ENCODE measurements at places on chromosomes 12 and 14.

DNA sequence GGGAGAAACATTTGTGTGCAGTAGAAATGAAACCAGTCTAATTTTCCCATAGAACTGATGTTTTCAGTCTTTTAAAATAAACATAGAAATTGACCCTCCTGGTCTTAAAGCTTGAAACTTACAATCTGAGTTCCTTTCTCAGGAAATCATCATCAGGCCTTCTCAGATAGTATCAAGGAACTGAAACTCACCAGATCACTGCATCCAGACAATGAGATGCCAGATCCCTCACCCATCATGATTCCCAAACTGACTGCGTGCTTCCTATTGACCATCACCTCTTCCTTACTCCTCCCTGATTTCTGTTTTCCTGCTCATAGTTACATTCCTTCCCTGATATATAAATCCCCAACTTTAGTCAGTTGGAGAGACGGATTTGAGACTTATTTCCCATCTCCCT, 195.0 kb upstream of the AMIGO2 start:
- no peak for DNase-seq

GRCh38 chr14:71629765-71630492, 302.3 kb upstream of the RGS6 start:
- no peak for DNase-seq

GRCh38 chr12:67921286-67921685, 68.0 kb upstream of the IFNG-AS1 start:
- DNase-seq = no peak

GRCh38 chr12:126447346-126447745, 1382.1 kb downstream of the AACS start:
- no peak for DNase-seq

DNA sequence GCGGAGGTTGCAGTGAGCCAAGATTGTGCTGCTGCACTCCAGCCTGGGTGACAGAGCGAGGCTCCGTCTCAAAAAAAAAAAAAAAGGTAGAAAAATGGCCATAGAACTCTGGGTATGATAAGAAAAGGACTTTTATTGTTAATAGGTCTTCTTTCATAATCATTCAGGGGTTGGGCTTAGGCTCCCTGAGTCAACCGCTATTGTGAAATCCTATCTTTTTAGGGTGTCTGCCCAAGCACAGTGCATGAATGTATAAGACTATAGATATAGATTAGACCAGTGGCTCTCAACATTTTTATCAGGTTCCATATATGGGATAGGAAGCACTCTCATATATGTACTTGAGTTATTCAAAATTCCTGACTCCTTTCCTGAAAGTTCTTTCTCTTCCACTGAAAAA, 48.7 kb upstream of the USP15 start:
- DNase-seq = no peak

DNA sequence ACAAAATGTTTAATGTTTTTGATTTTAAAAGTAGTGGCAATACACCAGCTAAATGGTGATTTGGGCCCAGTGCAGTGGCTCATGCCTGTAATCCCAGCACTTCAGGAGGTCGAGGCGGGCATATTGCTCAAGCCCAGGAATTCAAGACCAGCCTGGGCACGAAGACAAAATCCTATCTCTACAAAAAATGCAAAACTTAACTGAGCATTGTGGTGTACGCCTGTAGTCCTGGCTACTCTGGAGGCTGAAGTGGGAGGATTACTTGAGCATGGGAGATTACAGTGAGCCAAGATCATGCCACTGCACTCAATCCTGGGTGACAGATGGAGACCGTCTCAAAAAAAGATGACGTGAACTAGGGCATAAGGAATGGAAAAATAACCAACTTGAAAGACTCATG, 4.7 kb downstream of the RPL36AL start:
- DNase-seq = no peak

GRCh38 chr12:54683398-54683797, 35.2 kb upstream of the DCD start:
- DNase-seq = no peak

DNA sequence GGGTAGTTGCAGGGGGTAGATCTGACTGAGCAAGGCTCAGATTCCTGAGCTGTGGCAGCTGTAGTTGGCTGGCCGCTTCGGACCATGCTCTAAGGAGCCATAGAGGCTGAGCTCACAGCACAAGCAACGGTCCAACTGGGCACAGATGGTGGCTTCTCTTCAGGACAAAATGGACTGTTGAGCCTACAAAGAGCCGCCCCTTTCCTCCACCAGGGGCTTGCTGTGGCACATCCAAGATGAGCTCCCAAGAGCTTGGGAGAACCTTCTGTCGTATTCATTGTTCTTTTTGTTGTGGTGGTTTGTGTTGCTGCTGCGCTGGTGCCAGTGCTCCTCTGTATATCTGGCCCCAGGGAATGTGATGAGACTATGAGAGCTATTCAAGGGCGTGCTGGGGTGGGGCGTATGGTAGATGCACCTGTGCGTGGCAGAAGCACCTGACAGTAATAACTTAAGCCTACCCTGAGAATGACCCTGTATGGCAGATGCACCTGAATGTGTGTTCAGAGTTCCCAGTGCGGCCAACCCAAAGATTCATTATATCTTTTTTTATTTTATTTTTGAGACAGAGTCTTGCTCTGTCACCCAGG, 17.8 kb upstream of the LGALS3 start:
- DNase-seq = no peak

DNA sequence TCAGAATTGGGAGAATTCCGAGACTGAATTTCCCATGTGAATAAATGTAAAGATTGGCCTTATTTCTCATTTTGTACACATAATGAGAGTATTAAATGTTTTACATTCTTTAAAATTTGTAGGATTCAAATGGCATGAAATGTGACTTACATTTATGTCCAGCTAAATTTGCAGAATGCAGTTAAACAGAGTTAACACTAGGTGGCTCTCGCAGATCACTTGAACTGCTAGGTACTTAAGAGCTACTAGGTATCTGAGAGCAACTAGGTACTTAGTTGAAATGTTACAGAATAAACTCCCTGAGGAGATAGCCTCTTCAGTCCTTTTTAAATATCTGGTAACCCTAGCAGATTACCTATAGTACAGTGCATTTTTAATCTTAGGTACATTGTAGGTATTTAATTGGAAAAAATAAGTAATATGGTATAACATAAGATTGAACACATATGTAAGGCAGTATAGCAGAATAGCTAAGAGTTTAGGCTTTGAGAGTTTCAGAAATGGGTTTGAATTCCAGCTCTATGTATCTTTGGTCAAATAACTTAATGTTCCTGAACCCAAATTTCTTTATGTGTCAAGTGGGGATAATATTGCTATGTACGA, 73.8 kb downstream of the KIAA0586 start:
- peak; percentile 52 for DNase-seq

DNA sequence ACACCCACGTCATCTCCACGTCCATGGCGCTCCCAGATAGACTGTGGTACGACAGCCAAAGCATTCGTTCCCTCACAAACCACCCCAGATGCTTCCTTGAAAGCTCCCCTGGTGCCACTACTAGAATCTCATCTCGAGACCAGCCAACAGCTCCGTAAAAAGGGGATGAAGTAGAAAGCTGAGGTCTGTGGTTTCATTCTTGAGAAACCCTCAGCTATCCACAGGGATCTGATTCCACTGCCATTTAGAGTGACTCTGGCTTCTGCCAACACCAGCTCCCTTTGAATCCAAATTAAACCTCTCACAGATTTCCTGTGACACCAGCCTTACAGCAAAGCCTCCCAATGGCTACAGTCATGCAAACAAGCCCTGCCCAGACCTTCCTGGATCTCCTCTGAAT, 18.5 kb upstream of the FOXN3 start:
- DNase-seq = no peak

DNA sequence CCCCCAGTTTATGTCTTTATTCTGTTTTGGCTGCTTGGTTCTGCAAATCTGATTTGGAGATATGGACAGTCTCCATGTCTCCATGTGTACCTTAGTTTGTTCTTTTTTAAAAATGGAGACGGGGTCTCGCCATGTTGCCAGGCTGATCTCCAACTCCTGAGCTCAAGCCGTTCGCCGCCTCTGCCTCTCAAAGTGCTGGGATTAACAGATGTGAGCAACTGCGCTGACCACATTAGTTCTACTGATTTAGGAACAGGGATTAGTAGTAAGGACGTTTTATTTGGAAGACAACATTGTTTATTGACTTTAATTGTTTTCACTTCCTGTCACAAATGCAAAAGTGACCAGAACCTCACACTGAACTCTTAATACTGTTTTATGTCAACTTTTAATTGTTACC, 14.7 kb downstream of the AEBP2 start:
- no peak for DNase-seq

DNA sequence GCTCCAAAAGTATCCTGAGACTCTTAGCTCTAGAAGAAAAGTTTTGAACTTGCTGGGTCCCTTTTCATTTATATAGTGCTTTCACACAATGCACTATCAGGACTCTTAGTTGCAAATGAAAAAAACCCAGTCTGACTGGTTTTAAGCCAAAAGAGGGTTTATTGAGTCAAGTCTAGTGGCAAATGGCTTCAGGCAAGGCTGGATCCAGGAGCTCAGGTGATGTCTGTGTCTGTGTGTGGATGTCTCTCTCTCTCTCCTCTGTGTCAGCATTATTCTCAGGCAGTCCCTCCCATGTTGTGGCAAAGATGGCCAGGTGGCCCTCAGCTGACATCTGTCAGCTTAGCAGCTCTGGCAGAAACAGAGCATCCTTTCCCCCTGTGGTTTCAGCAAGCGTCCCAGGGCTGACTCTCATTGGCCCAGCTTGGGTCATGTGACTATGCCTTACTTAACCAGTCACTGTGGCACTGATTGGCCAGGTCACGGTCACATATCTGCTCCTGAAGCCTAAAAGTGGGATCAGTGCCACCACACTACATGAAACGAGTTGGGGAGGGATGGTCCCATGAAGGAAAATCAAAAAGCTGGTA, 6.2 kb downstream of the TMEM120B start:
- DNase-seq = no peak

DNA sequence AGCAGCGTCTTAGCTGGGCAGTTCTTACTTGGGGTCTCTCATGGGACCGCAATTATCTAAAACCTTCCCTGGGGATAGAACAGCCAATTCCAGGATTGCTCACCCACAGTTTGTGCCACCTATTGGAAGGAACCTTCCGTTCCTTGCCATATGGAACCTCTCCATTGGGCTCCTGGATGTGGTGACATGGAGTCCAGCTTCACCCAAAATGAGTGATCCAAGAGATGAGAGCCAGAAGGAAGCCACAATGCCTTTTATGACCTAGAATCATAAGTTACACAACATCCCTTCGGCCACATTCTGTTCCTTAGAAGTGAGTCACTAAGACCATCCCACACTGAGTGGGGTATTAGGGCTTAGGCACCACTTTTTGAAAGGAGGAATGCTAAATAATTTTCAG, 164.4 kb downstream of the FBXL14 start:
- no peak for DNase-seq

DNA sequence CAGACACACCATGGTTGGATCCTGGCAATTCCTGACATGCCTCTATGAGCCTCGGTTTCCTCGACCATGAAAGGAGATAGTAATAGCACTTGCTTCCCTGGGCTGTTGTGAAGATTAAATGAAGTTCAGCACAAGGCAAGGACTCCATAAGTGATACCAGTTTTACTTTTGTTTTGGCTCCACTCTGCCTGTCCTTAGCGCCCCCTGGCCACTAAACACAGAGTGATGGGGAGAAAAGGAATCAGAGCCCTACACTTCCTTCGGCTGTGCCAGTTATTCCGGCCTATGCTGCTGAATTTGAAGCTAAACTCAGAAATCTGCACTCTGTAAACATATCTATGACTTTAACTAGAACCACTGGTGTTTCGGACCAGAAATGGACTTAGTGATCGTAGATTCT, 173.8 kb downstream of the C12orf75 start:
- no peak for DNase-seq

GRCh38 chr12:46265102-46265501, 3.7 kb downstream of the SLC38A1 start:
- no peak for DNase-seq

GRCh38 chr12:47762850-47763465, 4.3 kb upstream of the RAPGEF3 start:
- no peak for DNase-seq

GRCh38 chr14:31294746-31295405, 87.3 kb upstream of the HECTD1 start:
- DNase-seq = no peak

- no peak for DNase-seq
Observed at GRCh38 chr12:21613931-21614330, 9.3 kb upstream of the GYS2 start.

- no peak for DNase-seq
Observed at GRCh38 chr12:32837974-32838373, 58.6 kb downstream of the PKP2 start.

- no peak for DNase-seq
Observed at GRCh38 chr14:102094101-102094500, 7.3 kb upstream of the HSP90AA1 start.

GRCh38 chr12:3662521-3662921, 90.4 kb downstream of the CRACR2A start:
- no peak for DNase-seq

DNA sequence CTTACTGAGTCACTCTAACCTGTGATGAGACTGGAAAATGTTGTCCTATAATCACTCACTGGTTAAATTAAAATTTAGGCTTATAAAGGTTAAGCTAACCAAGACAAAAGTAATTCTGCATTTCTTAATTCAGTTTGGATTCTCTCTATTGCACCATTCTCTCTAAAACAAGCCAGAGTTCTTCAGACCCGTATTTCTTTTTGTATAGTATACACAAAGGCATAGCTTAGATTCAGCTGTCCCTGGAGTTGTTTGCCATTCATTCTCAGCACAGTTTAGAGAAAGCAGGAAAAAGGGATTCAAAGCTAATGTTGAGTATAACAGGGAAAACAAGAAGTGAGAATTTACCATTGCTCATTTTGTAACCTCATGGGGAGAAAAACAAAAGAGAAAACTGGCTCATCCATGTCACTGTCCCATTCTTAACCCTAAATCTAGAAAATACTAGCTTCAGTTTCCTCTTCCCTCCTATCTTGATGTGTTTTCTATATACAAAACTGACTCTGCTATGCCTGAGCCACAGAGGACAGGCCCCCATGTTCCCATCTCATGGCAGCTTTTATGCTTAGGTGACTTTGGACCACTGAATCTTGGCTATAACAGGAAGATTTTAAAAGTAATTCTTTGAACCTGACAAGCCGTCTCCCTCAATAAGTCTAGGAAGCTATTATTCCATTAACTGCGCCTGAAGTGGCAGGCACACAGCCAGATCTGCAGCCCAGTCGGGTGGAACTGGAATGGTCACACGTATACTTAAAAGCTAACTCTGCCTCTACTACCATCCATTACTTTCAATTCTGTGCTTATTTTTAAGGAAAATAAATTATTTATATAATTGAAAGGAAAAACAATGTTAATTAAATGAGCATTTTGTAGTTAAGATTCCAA, 7.0 kb downstream of the AREL1 start:
- DNase-seq = no peak
